ENCODE measurements at places on chromosomes 5 and 9.

DNA sequence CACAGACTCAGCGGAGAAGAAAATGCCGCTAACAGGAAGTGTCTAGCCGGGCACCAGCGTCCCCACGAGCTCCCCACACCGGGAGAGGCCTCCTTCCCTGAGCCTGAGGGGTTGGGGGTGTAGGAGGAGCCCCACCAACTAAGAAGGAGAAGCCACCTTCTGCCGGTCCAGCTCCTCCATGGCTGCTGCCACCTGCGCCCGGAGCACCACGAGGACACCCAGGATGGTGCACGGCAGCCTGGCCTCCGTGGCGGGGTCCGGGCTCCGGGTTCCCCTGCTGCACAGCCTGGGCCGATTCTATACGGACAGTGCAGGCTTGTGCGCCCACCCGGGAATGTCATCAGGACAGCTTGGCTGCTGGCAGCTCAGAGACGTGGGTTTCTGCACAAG is 297 bp downstream of the LCN8 start:
- no peak for DNase-seq

DNA sequence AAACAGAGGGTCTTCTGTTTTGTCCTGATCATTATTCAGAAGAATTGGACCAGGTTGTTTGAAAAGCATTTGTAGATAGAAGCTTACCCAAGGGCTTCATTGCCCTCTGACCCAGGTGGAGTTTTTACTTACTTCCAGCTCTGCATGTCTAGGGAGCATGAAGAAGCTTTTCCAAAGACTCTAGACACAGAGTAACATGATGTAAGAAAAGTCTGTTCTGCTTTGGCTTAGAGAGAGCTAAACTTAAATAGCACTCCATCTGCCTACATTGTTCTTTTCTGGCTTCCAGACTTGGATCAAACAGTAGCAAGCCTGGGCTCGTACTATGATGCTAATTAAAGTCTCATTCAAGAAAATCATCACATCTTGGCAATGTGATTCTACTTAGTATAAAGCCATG is 112.1 kb downstream of the SNCAIP start:
- DNase-seq, result no peak

GRCh38 chr5:181246276-181247049 is 2.8 kb upstream of the RACK1 start:
- no peak for DNase-seq

DNA sequence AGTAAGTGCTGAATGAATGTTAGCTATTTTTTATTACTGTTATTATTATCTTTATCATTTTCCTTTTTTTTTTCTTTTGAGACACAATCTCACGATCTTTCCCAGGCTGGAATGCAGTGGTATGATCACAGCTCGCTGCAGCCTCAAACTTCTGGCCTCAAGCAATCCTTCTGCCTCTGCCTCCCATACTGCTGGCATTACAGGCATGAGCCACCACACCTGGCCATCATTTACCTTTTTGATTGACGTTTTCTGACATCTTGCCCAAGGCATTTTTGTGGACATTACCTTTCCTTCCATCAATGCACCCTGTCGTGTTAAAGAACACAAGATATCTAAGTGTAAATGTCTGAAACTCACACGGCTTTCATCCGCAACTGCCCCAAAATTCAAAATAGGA is 138.2 kb downstream of the GAS1 start:
- DNase-seq, result no peak

- DNase-seq, result no peak
Measured at GRCh38 chr9:109122726-109123621, 3.2 kb upstream of the TMEM245 start.

- DNase-seq, result no peak
Measured at GRCh38 chr5:136192526-136193321, at the start of gene SMIM32. Gene SMIM32, minus strand, starts transcription at chr5:136193162. Its CDS starts 638 bp downstream, at chr5:136192524.

DNA sequence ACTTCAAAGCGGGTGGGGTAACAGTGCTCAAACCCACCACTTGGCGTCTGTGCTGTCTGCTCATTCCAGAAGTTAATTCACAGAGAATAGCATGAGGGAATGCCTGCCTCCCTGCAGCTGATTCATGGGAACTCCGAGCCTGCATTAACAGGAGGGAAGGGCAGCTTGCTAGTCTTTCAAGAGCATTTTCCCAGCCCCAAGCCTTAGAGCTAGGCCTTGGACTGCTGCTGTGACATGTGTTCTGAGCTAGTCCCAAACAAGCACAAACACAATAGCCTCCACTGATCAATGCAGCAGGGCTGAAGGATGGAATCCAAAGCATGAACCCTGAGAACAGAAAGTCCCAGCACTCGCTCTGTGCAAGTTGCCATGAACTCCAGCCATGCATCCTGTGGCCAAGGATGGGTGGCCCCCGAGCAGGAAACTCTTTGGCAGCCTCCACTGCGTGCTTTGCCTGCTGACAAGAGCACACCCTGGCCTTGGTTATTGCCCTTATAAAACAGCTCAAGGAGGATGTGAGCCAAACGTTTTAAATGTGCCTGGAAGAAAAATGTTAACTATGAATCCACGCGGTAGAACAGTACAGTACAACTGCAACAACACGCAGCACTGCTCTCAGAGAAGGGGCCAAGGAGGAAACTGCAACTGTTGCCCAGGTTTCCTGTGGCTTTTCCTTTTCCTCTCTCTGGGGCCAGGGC is 653.1 kb upstream of the KLF4 start:
- peak; percentile 10 for DNase-seq

- DNase-seq, result no peak
Measured at GRCh38 chr5:123105864-123106263, 16.8 kb downstream of the PRDM6 start.

DNA sequence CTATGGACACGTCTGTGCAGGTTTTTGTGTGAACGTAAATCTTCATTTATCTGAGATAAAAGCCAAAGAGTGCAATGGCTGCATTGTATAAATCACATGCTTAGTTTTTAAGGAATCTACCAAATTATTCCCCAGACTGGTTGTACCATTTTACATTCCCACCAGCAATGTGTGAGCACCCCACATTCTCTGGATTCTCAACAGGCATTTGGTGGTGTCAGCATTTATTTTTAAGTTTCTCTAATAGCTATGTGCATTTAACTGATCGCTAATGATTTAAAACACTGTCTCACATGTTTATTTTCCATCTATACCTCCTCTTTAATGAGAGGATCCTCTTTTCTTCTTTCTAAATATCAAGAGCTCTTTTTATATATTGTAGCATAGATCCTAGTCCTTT is 13.9 kb upstream of the ANKRD18A start:
- no peak for DNase-seq

GRCh38 chr5:150301901-150302300 is 804 bp downstream of the ARSI start:
- no peak for DNase-seq

- peak; percentile 83 for DNase-seq
Measured at GRCh38 chr9:114082017-114082762, 4.1 kb upstream of the AMBP start.

- no peak for DNase-seq
Measured at GRCh38 chr9:19690128-19690527, 98.7 kb downstream of the SLC24A2 start.

Data from HFF-Myc (cell line).